ENCODE measurements at places on chromosomes 11 and 22. TPM values are rescaled to one million over a fixed set of nuclear protein-coding genes. Genes with fewer than 3 reads are reported as not detected.

FOLR2 gene
- total RNA-seq = not detected

CSRP3 gene
- total RNA-seq = not detected

DNA sequence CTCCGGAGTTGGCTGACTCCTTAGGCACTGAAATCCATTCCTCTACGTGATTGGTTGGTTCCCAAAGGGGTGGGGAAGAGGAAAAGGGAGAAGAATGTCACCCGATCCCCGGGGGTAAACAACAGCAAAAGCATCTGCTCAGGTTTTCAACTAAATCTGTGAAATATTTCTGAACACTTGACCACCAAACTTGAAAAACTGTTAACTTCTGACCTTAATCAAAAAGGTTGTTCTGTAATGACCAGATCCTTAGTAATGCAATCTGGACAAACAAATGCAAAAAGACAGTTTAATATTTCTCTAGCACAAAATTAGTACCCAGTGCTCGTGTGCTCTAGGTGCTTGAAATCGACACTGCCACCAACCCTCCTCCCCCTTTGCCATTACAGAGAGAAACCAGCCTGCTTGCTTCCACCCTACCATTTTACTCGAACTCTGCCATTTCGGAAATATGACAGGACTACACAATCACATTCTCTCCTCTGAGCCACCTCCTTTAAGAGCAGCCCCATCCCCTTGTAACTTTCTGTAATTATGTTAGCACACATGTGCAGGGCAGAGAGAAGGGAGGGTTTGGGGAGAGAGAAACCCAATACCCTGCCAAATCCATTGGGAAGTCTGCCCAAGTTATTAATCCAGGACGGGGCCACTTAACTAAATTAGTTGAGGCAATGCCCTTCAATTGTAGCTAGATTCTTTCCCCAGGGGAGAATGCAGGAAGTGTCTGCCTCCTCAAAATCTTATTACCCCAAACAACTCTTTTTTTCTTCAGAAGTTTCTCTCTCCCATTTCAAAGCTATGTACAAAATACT is 113.8 kb downstream of the RBFOX2 start:
- peak; percentile 78 for DNase-seq

DNA sequence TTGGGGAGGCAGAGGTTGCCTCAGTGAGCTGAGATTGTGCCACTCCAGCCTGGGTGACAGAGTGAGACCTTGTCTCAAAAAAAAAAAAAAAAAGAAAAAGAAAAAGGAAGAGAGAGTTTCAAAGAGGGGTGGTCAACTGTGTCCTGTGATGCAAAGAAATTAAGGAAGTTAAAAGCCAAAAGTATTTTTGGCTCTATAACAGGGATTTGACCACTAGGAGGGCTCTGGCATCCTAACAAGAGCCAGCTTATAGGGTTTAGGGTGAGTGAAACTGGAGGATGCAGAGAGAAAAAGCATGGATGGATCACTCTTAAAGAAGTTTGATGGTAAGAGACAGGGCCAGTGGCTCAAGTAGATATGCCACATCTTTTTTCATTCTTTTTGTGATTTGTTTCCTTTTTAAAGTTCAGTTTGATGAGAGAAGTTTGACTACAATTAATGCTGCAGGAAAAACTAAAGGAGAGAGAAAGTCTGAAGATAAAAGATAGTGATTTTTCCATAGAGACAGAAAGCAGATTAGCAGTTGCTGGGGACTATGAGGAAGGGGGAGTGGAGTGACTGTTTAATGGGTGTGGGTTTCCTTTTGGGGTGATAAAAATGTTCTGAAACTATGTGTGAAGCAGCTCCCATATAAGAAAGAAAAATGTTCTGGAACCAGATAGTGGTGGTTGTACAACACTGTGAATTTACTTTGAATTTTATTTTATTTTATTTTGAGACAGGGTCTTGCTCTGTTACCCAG is 11.1 kb upstream of the MICAL2 start:
- no peak for DNase-seq

- peak; percentile 81 for DNase-seq
Measured at GRCh38 chr11:128548649-128549255, 38.6 kb downstream of the ETS1 start.

- DNase-seq = peak; percentile 30
Measured at GRCh38 chr11:31419669-31420068, 50.0 kb downstream of the DNAJC24 start.

- no peak for DNase-seq
Measured at GRCh38 chr11:16935518-16936302, 78.5 kb downstream of the PLEKHA7 start.

Data from osteoblast (primary cell).